ENCODE measurements at places on chromosomes 2 and 18. TPM values are rescaled to one million over a fixed set of nuclear protein-coding genes. Genes with fewer than 3 reads are reported as not detected.

DNA sequence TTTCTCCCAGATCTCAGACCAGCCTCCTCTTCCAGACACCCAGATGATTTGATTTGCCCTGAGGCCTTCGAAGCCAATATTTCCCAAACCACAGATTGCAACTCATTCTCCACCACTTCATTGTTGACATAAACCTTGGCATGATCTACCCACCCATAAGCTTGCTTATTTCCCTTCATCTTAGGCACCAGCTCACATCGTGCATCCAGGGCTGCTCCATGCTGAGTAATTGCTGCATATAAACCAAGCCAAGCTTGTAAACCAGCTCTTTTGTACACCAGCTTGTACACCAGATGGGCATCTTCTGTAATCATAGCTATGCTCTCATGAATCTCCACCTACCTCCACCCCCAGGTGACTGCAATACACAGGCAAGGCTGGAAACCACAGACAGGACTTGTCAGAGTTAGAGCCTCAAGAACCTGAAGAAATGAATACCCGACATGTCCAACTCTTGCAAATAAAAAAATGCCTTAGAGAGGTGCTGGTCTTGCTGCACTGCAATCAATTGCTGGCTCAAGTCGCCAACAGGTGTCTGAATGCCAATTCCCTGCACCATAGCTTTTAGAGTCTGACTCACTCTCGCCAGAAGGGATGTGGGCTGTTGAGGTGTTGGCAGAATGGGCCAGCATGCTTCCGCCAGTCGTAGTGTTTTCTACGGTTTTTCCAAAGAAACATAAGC is 31.5 kb downstream of the TRABD2A start:
- DNase-seq, result no peak
- peaks cover 36% of the 10 kb centered on the region for H3K4me1 ChIP-seq
- H3K27me3 ChIP-seq, result no peaks in the 10 kb centered on the region
- H3K36me3 ChIP-seq, result no peaks in the 10 kb centered on the region
- no peak overlapping the region for H3K4me3 ChIP-seq
- no peak overlapping the region for H3K27ac ChIP-seq

DNA sequence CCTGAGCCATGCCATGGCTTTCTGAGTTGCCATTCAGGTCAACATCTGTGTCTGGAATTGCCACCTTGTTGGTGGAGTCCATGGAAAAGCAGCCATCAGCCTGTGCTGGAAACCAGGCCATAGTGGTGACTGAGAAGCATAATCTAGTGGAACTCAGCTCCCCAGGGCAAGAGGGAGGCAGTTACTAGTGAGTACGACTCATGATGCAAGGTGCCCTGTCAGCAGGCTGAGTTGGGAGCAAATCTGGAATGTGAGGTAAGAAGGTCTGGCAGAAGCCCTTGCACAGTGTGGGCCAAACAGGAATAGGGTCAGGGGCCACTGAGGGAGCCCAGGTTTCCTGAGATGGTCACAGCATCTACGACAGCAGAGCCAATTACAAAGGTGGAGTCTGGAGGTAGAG is 37.1 kb downstream of the SULT1C2 start:
- no peak overlapping the region for H3K4me3 ChIP-seq
- H3K27ac ChIP-seq, result no peak overlapping the region
- no peaks in the 10 kb centered on the region for H3K4me1 ChIP-seq
- no peaks in the 10 kb centered on the region for H3K36me3 ChIP-seq

DNA sequence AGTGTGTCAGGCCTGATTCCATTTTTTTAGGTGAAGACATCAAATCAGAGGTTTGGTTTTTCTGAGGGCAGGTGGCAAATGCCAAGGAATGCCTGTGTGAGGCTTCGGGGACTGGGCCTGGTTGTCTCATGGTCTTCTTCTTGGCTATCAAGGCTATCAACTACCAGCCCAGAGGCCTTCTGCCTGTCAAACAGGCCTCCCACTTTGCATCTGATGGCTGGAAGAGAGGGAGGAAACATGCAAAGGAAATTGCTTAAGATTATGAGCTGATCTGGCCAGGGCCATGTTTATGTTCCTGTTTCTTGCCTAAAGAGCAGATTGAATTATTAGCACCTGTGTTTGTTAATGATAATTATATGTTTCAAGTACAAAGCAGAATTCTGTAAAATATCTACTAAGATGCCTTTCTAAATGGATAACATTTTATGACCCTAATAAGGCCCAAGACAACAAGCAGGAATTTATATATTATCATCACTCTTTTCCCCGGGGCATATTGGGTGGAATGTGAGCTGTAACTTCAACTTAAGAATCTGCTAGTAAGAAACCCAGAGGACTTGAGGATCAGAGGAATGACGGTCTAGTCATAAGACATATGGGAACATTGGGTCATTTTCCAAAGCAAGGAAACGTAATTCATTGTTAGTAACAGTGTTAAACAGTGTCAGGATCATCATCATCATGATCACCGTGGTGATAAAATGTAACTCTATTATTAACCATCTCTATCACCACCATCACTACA is 123.2 kb downstream of the LYPD6B start:
- no peak for DNase-seq
- peaks cover 9% of the 10 kb centered on the region for H3K4me1 ChIP-seq
- H3K27me3 ChIP-seq, result peaks cover 3% of the 10 kb centered on the region
- no peak overlapping the region for H3K27ac ChIP-seq
- no peaks in the 10 kb centered on the region for H3K36me3 ChIP-seq

GRCh38 chr2:62423883-62424458 is 82.0 kb downstream of the TMEM17 start:
- no peak overlapping the region for H3K4me3 ChIP-seq
- no peaks in the 10 kb centered on the region for H3K4me1 ChIP-seq
- DNase-seq, result no peak
- no peaks in the 10 kb centered on the region for H3K36me3 ChIP-seq
- H3K27me3 ChIP-seq, result no peaks in the 10 kb centered on the region
- no peak overlapping the region for H3K27ac ChIP-seq

DNA sequence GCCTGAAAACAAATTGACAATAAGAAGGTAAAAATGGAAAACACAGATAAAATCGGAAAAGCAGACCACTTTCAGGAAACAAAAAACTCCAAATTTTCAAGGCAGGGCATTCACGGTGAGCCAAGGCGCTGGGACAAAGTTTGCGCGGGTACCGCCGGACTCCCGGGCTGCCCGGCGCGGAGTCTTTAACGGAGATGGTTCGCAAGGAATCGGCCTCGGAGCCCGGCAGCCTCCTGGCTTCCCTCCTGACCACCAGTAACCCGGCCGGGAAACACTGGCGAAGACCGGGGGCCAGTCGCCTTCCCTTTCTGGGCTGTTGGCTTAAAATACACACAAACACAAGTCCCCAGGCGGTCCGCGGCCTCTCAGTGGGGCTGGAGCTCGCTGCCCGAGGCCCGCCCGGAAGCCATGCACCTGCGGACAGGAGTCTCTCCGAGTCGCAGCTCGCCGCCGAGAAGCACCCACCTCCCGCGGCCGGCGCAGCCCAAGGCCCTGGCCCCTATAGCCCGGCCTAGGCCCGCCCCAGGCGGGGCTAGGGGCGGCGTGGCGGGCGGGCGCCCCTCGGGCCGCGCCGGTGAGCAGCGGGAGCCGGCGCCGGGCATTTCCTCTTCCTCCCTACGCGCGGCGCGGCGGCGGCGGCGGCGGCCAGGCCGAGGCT is 622 bp upstream of the KCMF1 start:
- peaks cover 9% of the 10 kb centered on the region for H3K36me3 ChIP-seq
- peak overlapping the region; percentile 77 for H3K27ac ChIP-seq
- DNase-seq, result peak; percentile 57
- peaks cover 7% of the 10 kb centered on the region for H3K4me1 ChIP-seq
- H3K4me3 ChIP-seq, result peak overlapping the region; percentile 98

- no peaks in the 10 kb centered on the region for H3K4me1 ChIP-seq
- no peaks in the 10 kb centered on the region for H3K36me3 ChIP-seq
- H3K4me3 ChIP-seq, result no peak overlapping the region
- no peak overlapping the region for H3K27ac ChIP-seq
- H3K27me3 ChIP-seq, result no peaks in the 10 kb centered on the region
Measured at GRCh38 chr2:180761224-180761623, 219.2 kb upstream of the UBE2E3 start.

- peak; percentile 72 for DNase-seq
- peaks cover 45% of the 10 kb centered on the region for H3K36me3 ChIP-seq
- H3K4me3 ChIP-seq, result no peak overlapping the region
Measured at GRCh38 chr2:218272531-218273212, 2.4 kb downstream of the PNKD start.

- no peak for DNase-seq
- H3K27ac ChIP-seq, result no peak overlapping the region
- no peaks in the 10 kb centered on the region for H3K36me3 ChIP-seq
- H3K4me1 ChIP-seq, result no peaks in the 10 kb centered on the region
Measured at GRCh38 chr2:33136566-33136965, 189.8 kb downstream of the LTBP1 start.

GRCh38 chr2:219335373-219335786 is 2.8 kb upstream of the RESP18 start:
- H3K36me3 ChIP-seq, result no peaks in the 10 kb centered on the region
- no peak overlapping the region for H3K27ac ChIP-seq
- H3K27me3 ChIP-seq, result peaks cover 22% of the 10 kb centered on the region
- H3K4me3 ChIP-seq, result no peak overlapping the region
- no peaks in the 10 kb centered on the region for H3K4me1 ChIP-seq
- DNase-seq, result no peak

DNA sequence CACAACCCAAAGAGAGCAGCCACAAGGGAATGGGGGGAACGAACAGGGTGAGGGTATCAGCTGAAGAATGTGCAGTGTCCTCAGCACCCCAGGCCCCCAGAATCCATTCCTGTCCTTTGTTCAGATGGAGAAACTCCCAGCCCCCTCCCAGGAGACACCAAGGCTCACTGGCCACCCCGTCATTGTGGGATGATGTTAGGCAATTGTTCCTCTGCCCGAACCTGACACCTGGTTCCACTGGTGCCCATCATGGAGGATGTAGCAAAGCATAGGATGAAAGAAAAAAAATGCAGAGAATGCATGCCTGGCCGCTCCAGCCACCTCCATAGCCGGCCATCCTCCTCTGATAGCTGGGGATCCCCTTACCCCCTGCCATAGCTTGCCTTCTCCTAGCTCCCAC is 197.3 kb upstream of the TWIST2 start:
- no peak overlapping the region for H3K4me3 ChIP-seq
- H3K27me3 ChIP-seq, result no peaks in the 10 kb centered on the region
- no peak overlapping the region for H3K27ac ChIP-seq

- no peak overlapping the region for H3K4me3 ChIP-seq
- DNase-seq, result no peak
- no peak overlapping the region for H3K27ac ChIP-seq
- no peaks in the 10 kb centered on the region for H3K4me1 ChIP-seq
- H3K36me3 ChIP-seq, result no peaks in the 10 kb centered on the region
- H3K27me3 ChIP-seq, result no peaks in the 10 kb centered on the region
Measured at GRCh38 chr18:75323821-75324585, 103.5 kb downstream of the SMIM21 start.

DNA sequence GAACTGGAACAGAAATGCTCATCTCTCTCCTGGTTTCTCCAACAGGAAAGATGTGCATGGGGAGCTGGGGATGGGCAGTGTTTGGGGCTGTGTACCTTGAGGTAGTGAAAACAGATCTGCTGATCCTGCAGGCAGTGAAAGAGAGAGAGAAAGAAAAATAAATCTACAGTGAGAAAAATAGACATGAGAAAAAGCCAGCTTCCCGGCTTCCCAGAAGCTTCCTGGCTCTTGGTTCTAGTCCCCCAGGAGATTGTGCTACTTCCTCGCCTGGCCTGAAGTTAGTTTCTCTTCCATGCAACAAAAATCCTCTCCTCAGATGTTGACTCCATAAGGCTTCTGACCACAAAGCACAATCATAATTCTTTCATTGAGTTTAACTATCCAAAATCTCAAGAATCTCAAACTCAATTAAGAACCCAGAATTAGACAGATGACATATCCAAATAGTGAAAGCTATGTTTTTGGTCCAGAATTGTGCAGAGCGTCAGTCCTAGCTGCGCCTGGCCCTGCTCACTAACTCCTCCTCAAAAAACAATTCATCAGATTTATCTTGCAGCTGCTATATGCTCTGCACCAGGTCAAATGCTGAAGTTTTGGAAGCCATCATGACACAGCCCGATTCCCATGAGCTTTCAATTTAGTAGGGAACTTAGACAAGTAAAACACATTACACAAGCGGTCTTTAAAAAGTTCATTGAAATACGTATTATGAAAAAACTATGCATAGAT is 20.1 kb upstream of the NAB1 start:
- H3K4me1 ChIP-seq, result peaks cover 3% of the 10 kb centered on the region
- H3K36me3 ChIP-seq, result no peaks in the 10 kb centered on the region
- H3K27ac ChIP-seq, result no peak overlapping the region

- no peak overlapping the region for H3K27ac ChIP-seq
- no peak for DNase-seq
- H3K27me3 ChIP-seq, result no peaks in the 10 kb centered on the region
- H3K36me3 ChIP-seq, result no peaks in the 10 kb centered on the region
- H3K4me1 ChIP-seq, result no peaks in the 10 kb centered on the region
Measured at GRCh38 chr2:190846746-190847145, 33.9 kb upstream of the GLS start.

- no peak for DNase-seq
- H3K36me3 ChIP-seq, result no peaks in the 10 kb centered on the region
- H3K27me3 ChIP-seq, result no peaks in the 10 kb centered on the region
- H3K4me1 ChIP-seq, result no peaks in the 10 kb centered on the region
Measured at GRCh38 chr2:191443446-191443845, 198.2 kb downstream of the MYO1B start.

DNA sequence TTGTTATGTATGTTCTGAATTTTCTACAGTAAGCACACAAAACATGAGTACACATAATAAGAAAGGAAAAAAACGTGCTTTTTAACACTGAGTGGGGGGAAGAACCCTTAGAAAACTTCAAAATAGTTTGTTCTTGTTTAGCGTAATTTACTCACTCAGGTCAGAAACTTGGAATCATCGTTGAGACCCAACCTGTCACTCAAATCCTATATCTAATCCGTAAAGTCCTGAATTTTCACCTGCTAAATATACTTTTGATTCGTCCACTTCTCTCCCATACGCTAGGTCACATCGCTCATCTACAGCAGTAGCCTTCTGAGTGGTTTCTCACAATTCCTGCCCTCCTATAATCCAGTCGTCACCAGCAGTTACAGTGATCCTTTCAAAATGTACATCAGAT is 767 bp downstream of the TPRKB start:
- peak overlapping the region; percentile 26 for H3K27ac ChIP-seq
- no peak for DNase-seq
- peak overlapping the region; percentile 60 for H3K4me3 ChIP-seq
- H3K36me3 ChIP-seq, result peaks cover 24% of the 10 kb centered on the region
- peaks cover 3% of the 10 kb centered on the region for H3K27me3 ChIP-seq
- peaks cover 10% of the 10 kb centered on the region for H3K4me1 ChIP-seq

WDR33 gene
- 39.0 TPM for total RNA-seq

SUMO1 gene
- total RNA-seq, result 144 TPM

VWC2L gene
- not detected for total RNA-seq

RNF152 gene
- total RNA-seq, result 0.85 TPM

SULT1C4 gene
- 3.6 TPM for total RNA-seq

IL36G gene
- 0.24 TPM for total RNA-seq

MFSD2B gene
- 0.19 TPM for total RNA-seq

PIEZO2 gene
- total RNA-seq, result 3.2 TPM

PLGLB2 gene
- total RNA-seq, result 1.5 TPM

TMEM17 gene
- total RNA-seq, result 1.0 TPM

CD28 gene
- 42.8 TPM for total RNA-seq

TSPYL6 gene
- not detected for total RNA-seq

PROM2 gene
- 2.3 TPM for total RNA-seq

CCDC141 gene
- 5.8 TPM for total RNA-seq
